ENCODE measurements at places on chromosomes 6 and 20.

DNA sequence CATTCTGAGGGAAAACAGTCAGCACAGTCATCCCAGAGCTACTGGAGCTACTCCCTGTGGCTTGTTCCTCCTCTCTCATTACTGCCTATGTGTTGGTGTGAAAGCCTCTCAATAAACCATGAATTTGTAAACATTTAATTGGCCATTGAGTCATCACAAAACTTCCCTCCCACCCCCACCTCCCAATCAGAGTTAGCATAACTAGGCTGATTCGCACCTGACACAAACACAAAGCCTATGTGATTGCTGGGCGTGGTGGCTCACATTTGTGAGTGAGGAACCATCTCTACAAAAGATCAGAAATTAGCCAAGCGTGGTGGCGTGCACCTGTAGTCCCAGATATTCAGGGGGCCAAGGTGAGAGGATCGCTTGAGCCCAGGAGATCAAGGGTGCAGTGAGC lies 17.1 kb upstream of the SNTA1 start:
- DNase-seq, result no peak

DNA sequence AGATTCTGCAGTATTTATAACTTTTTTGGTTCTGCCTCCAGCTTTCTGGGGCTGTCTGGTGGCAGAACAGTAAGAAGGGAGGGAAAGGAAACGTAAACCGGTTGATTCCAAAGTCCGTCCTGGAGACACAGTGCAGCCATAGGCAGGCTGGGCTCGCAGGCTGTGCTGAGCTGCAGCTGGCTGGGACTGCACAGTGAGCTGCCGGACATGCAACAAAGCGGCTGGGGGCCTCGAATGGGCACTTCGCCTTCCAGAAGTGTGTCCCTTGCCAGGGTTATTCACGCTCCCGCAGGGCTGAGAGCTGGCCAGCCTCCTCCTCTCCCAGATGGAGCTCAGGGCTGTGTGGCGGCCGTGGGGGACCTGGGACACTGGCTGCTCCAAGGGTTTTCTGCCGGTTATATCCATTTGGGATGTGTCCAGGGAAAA lies 78.1 kb upstream of the CD93 start:
- DNase-seq, result no peak

- DNase-seq, result no peak
These were observed 648.3 kb downstream of the EPM2A start for GRCh38 chr6:145087034-145087433.

GRCh38 chr6:91031581-91031980 lies 444.7 kb upstream of the MAP3K7 start:
- no peak for DNase-seq

GRCh38 chr6:21909321-21909720 lies 315.8 kb downstream of the SOX4 start:
- DNase-seq, result no peak

- DNase-seq, result no peak
These were observed 24.6 kb upstream of the SPTLC3 start for GRCh38 chr20:12984069-12984765.

GRCh38 chr6:71676298-71676697 lies 210.1 kb upstream of the RIMS1 start:
- DNase-seq, result no peak

DNA sequence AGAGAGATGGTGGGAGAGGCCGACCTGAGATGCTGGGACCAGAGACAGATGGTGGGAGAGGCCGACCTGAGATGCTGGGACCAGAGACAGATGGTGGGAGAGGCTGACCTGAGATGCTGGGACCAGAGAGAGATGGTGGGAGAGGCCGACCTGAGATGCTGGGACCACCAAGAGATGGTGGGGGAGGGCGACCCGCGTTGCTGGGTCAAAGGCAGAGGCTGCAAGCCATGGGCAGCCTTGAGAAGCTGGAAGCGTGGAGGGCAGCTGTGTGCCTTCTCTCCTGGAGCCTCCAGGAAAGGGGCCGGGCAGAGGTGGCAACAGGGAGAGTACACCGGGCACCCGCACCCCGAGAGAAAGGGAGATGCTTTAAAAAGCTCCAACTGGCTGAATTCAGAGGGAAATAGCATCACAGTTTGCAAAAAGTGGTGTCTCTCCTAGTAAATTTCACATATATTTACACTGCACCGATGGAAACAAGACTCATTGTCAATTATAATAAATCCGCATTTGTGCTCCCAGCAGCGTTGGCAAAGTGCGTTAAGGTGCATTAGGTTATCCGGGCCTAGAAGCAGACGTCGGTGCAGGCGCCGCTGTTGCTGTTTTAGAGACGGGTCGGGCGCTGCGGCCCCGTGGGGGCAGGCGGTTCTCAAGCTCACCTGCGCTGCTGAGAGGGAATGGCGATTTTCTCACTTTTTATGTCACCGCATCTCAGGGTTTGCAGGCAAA lies 132.4 kb downstream of the DLL1 start:
- no peak for DNase-seq

GRCh38 chr20:62557462-62557861 lies 81.7 kb upstream of the GATA5 start:
- no peak for DNase-seq

GRCh38 chr6:132153221-132153898 lies 202.2 kb upstream of the CCN2 start:
- no peak for DNase-seq

DNA sequence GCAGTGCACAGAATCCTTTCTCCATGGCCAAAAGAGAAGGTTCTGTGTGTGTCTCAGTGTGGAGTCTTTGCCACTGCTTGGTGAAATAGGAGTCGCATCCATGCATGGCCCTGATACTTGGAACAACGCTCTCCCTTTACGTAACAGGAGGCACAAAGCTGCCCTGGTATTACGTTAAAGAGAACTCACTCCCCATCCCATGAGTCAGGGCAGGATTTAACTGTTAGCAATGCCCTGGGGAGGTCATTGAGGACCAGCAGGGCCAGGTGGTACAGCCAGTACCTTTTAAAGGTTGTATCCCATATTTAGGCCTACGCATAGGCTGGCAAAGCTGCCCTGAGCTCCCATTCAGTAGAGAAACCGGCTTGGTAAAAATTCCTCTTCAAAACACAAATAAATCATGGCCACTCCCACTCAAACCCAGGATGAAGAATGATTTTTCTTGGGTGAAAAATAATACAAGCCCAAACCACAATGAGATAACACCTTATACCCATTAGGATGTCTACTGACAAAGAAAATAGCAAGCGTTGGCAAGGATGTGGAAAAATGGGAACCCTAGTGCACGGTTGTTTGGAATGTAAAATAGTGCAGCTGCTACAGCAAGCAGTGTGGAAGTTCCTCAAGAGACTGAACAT lies 37.1 kb downstream of the MYLK4 start:
- DNase-seq, result no peak

- no peak for DNase-seq
These were observed 134.6 kb downstream of the PHACTR1 start for GRCh38 chr6:12851123-12851695.

DNA sequence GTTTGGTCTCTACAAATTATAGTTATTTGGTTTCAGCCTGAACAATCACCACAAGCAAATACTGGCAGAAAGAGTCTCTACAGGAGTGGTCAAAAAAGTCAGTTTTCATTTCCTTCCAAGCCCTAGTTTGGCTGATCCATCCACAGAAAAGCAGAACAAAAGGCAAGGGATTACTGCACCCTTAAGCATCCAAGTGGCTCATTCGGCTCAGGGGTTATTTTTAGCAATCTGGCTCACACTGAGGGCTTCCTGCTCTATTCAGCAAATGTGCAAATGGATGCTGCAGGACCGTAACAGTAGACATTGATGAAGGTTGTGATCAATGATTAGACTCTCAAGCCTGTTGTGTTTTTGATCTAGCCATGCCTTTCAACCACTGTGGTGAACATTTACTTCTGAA lies 62.2 kb upstream of the FABP7 start:
- DNase-seq, result no peak

DNA sequence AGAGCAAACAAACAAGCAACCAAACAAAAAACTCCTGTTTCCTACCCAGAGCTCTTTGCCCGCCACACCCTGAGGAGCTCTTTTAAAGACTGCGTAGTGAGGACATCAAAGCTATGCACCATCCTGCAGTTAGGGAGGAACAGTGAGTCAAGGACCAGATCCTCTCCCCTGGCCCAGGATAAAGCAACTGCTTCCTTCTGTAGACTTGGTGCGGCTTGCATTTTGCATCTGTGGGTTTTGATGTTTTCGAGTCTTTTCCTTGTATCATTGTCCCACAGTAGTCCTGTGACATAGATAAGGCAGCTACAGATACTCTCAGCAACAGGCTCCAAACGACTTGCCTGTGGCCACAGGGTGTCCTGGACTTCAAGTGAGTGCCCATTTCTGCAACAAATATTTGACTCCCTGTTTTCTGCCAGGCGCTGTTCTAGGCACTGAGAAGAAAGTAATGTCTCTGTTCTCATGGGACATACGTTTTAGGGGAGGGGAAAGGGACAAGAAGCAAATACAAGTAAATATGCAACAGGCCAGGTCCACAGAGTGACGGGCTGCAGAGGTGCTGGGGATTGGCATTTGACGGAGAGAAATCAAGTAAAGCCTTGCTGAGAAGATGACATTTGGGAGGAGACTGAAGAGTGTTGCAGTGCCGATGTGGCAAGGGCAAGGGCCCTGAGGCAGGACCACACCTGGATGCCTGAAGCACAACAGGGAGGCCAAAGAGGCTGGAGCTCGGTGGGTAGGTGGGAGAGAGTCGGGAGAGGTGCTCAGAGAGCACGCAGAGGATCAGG lies 35.9 kb upstream of the MAP3K4 start:
- no peak for DNase-seq

GRCh38 chr20:61938839-61939690 lies 126.6 kb downstream of the TAF4 start:
- DNase-seq, result no peak

Data from stimulated activated CD4-positive, alpha-beta T cell treated with anti-CD3 and anti-CD28 coated beads, Interleukin-4, amount 100 ng/mL, for 48 hours (primary cell).